MCF 10A (cell line): ENCODE measurements at places on chromosomes 2 and 18. TPM values are rescaled to one million over a fixed set of nuclear protein-coding genes. Genes with fewer than 3 reads are reported as not detected.

The LYG2 gene
- total RNA-seq = not detected in 2 replicates

The PTPRN gene
- total RNA-seq = not detected in 2 replicates

The FARSB gene
- total RNA-seq = 44.8 and 70.3 TPM in 2 replicates

The APLF gene
- total RNA-seq = 4.0 TPM in 2 replicates

The CXCR4 gene
- total RNA-seq = 0.54 and 1.1 TPM in 2 replicates

The MYO7B gene
- total RNA-seq = not detected in 2 replicates

The CDH20 gene
- not detected in 2 replicates for total RNA-seq

GRCh38 chr2:105749583-105750400 lies 5.1 kb downstream of the NCK2 start:
- H3K4me1 ChIP-seq = peaks cover 22% of the 10 kb centered on the region
- peak; percentile 36 for DNase-seq
- no peak overlapping the region for H3K4me3 ChIP-seq
- no peak overlapping the region for H3K27ac ChIP-seq

- H3K27me3 ChIP-seq = no peaks in the 10 kb centered on the region
- DNase-seq = no peak
- no peak overlapping the region for H3K27ac ChIP-seq
- peaks cover 22% of the 10 kb centered on the region for H3K4me1 ChIP-seq
- H3K4me3 ChIP-seq = no peak overlapping the region
These were observed 7.8 kb downstream of the ANTXR1 start for GRCh38 chr2:69020496-69021426.

DNA sequence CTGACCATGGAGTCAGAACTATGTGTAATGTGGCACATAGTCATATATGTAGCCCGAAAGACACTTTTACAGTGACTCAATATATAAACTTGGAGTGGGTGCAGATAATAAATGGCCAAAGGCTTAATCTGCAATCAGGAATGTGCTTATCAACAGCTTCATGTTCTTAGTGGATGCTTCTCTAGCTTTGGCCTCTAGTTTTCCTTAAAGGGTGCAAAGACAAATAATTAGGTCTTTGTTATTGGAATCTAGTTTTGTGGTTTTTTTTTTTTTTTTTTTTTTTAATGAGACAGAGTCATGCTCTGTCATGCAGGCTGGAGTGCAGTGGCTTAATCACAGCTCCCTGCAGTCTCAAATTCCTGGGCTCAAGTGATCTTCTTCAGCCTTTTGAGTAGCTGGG lies 625.6 kb downstream of the EPHA4 start:
- H3K27ac ChIP-seq = no peak overlapping the region
- no peak overlapping the region for H3K4me3 ChIP-seq
- no peaks in the 10 kb centered on the region for H3K36me3 ChIP-seq
- H3K27me3 ChIP-seq = no peaks in the 10 kb centered on the region

DNA sequence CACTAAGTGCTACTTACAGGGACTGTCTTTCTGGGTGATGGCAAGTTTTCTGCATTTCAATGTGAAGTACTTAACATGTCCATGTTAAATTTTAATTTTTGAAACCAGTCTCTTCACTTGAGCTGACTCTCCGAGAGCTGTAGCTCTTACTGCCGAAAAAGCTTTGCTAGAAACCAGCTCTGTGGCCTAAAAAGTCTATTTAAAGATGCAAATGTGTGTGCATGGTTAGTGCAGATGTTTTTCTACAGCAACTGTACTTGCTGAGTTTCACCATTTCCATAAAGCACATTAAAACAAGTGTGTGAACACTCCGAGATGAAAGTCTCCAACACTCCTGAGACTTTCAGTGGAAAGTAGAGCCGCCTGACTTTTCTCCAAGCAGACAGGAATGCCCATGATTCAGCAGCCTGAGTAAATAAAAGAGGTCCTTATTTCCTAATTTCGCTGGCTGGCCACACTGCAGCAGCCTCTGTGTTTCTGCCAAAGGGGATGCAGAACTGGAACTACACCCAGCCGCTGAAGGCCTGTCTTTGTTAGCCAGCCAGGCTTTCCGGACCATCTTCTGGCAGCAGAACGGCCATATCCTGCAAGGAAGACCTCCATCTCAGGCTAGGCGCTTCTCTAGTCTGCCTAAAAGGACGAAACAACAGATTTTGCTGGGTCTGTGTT lies 121.2 kb downstream of the ZNF521 start:
- H3K36me3 ChIP-seq = no peaks in the 10 kb centered on the region
- no peaks in the 10 kb centered on the region for H3K4me1 ChIP-seq
- H3K4me3 ChIP-seq = no peak overlapping the region
- no peaks in the 10 kb centered on the region for H3K27me3 ChIP-seq

GRCh38 chr2:166957686-166958085 lies 69.4 kb downstream of the XIRP2 start:
- no peaks in the 10 kb centered on the region for H3K27me3 ChIP-seq
- H3K4me1 ChIP-seq = no peaks in the 10 kb centered on the region
- no peak for DNase-seq
- no peak overlapping the region for H3K4me3 ChIP-seq
- H3K27ac ChIP-seq = no peak overlapping the region

DNA sequence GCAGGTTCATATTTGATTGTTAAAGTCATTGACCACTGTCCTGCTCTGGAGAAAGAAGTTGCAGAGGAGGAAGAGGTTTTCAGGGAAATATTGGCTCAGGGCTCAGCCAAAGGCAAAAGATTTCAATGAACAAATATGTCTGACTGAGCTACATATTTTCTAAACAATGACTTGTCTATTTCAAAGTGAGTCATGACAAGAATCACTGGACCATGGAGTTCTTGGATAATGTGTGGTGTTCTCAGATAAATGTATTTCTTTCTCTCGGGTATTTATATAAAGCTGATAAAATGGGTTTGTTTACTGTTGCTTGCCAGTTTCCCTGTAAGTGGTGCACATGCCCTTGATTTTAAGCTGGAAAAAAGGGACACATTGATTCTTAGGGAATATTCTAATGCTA lies 34.3 kb upstream of the RMP24 start:
- peaks cover 11% of the 10 kb centered on the region for H3K36me3 ChIP-seq
- H3K4me1 ChIP-seq = peaks cover 17% of the 10 kb centered on the region
- H3K4me3 ChIP-seq = no peak overlapping the region
- peak overlapping the region; percentile 25 for H3K27ac ChIP-seq
- DNase-seq = no peak

GRCh38 chr18:35042389-35043071 lies 1.3 kb downstream of the MAPRE2 start:
- H3K36me3 ChIP-seq = no peaks in the 10 kb centered on the region
- H3K4me1 ChIP-seq = peaks cover 7% of the 10 kb centered on the region
- H3K27ac ChIP-seq = no peak overlapping the region
- no peak for DNase-seq
- H3K4me3 ChIP-seq = peak overlapping the region; percentile 90

DNA sequence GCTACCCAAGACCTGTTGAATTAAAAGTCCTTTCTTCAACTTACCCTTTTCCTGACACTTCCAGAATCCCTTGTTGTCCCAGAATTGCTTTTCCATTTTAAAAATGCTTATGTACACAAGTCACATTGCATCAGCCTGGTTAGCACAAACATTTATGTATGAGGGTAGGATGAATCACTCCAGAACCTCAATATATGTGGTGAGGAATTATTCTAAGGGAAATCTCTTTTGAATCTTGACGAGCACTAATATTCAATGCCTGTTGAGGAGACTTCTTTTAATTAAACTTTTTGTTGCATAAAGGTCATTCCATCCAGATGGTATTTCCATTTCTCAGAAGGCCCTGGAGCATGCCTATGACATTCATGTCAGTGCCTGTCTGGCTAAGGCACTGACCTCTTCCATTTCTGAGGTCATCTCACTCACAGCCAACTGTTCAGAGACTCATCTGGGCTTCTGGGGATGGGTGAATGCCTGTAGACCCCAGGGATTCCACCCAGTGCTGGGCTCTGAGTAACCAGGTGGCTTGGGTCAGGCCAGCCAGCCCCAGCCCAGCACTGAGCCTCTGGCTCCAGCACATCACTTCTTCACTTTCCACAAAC lies 28.2 kb downstream of the ACMSD start:
- H3K27me3 ChIP-seq = no peaks in the 10 kb centered on the region
- H3K36me3 ChIP-seq = peaks cover 4% of the 10 kb centered on the region
- peaks cover 6% of the 10 kb centered on the region for H3K4me1 ChIP-seq
- peak overlapping the region; percentile 13 for H3K27ac ChIP-seq

DNA sequence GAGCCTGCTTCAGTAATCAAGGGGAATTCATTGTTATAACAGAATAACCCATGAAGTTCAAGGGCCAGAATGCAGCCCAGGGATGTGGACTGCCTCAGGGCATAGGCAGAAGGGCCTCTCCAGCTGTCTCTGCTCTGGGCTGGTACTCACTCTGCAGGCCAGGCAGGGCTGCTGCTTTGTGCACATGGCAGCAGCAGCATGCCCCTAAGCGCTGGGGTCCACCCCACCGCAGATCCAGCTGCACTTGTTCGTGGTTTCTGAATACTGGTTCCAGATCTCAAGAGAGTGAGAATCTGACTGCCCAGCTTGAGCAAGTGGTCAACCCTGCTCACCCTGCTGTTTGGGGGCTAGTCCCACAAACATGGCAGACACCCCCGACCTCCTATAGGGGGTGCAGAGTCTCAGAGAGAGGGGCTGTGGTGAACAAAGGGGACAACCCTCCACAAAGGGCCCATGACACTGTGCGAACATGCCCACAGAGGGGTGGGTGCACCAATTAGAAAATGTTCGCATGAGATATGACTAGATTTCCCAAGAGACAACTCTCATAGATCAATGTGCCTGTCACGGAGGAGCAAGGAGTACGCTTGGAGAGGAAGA lies 87.3 kb downstream of the ACTR3 start:
- no peak overlapping the region for H3K4me3 ChIP-seq
- no peak for DNase-seq
- peaks cover 6% of the 10 kb centered on the region for H3K4me1 ChIP-seq
- H3K36me3 ChIP-seq = peaks cover 16% of the 10 kb centered on the region
- H3K27ac ChIP-seq = no peak overlapping the region

GRCh38 chr2:149651229-149651628 lies 63.7 kb upstream of the MMADHC start:
- H3K27me3 ChIP-seq = no peaks in the 10 kb centered on the region
- no peak overlapping the region for H3K4me3 ChIP-seq

GRCh38 chr2:88865801-88866371 lies 174.4 kb downstream of the RPIA start:
- H3K4me3 ChIP-seq = no peak overlapping the region
- DNase-seq = no peak
- no peak overlapping the region for H3K27ac ChIP-seq

DNA sequence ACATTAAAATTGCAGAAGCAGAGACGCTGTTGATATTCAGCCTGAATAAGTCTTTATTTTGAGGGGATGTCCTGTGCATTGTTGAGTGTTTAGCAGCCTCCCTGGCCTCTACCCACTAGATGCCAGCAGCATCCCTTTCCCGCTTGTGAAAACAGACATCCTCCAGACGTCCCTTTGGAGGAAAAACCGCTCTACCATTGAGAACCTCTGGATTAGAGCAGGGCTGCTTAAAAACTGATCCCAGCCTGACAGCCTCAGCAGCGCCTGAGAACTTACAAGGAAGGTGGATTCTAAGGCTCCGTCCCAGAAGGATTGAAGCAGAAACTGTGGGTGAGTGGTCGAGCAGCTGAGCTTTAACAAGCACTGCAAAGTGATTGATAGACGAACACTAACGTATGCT lies 349.7 kb downstream of the CYRIA start:
- no peaks in the 10 kb centered on the region for H3K27me3 ChIP-seq
- peaks cover 5% of the 10 kb centered on the region for H3K4me1 ChIP-seq
- H3K4me3 ChIP-seq = no peak overlapping the region
- no peaks in the 10 kb centered on the region for H3K36me3 ChIP-seq
- no peak overlapping the region for H3K27ac ChIP-seq

GRCh38 chr2:140307532-140307931 lies 1527.3 kb upstream of the NXPH2 start:
- no peaks in the 10 kb centered on the region for H3K4me1 ChIP-seq
- no peak for DNase-seq
- peaks cover 20% of the 10 kb centered on the region for H3K27me3 ChIP-seq
- H3K27ac ChIP-seq = no peak overlapping the region

GRCh38 chr2:144642131-144642530 lies 122.2 kb upstream of the ZEB2 start:
- H3K4me3 ChIP-seq = no peak overlapping the region
- no peaks in the 10 kb centered on the region for H3K36me3 ChIP-seq
- DNase-seq = no peak
- no peaks in the 10 kb centered on the region for H3K4me1 ChIP-seq

GRCh38 chr2:60512062-60512622 lies 41.3 kb downstream of the BCL11A start:
- no peak overlapping the region for H3K4me3 ChIP-seq
- no peak overlapping the region for H3K27ac ChIP-seq
- no peaks in the 10 kb centered on the region for H3K27me3 ChIP-seq
- peaks cover 24% of the 10 kb centered on the region for H3K36me3 ChIP-seq
- peaks cover 20% of the 10 kb centered on the region for H3K4me1 ChIP-seq

GRCh38 chr2:236867441-236868260 lies 218.0 kb upstream of the COPS8 start:
- peak; percentile 40 for DNase-seq
- no peaks in the 10 kb centered on the region for H3K27me3 ChIP-seq
- H3K27ac ChIP-seq = no peak overlapping the region
- H3K4me3 ChIP-seq = no peak overlapping the region
- H3K4me1 ChIP-seq = peaks cover 10% of the 10 kb centered on the region
- no peaks in the 10 kb centered on the region for H3K36me3 ChIP-seq

GRCh38 chr2:163348857-163349380 lies 386.9 kb downstream of the FIGN start:
- peaks cover 10% of the 10 kb centered on the region for H3K4me1 ChIP-seq
- no peak overlapping the region for H3K4me3 ChIP-seq
- H3K36me3 ChIP-seq = no peaks in the 10 kb centered on the region
- no peaks in the 10 kb centered on the region for H3K27me3 ChIP-seq
- no peak for DNase-seq

DNA sequence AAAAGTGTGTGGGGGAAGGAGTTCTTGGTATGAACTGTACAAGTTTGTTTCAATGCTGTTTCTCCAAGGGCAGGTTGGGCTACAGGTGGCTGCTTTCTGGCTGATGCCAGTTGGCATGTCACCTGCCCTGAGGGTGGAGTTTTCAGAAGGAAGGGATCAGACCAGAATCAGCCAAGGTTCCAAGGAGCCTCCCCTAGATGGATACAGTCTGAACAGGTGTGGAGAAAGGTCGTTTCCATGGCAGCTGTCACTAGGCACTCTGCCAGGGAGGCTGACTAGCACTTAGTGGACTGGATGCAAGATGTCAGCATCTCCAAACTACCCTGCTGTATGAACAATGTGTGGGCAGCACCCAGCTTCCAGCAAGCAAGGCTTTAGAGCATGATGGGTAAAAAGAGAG lies 444.4 kb upstream of the HNRNPA3 start:
- peak; percentile 43 for DNase-seq
- H3K36me3 ChIP-seq = no peaks in the 10 kb centered on the region
- H3K27ac ChIP-seq = no peak overlapping the region
- peaks cover 42% of the 10 kb centered on the region for H3K27me3 ChIP-seq
- H3K4me1 ChIP-seq = no peaks in the 10 kb centered on the region
- H3K4me3 ChIP-seq = no peak overlapping the region

DNA sequence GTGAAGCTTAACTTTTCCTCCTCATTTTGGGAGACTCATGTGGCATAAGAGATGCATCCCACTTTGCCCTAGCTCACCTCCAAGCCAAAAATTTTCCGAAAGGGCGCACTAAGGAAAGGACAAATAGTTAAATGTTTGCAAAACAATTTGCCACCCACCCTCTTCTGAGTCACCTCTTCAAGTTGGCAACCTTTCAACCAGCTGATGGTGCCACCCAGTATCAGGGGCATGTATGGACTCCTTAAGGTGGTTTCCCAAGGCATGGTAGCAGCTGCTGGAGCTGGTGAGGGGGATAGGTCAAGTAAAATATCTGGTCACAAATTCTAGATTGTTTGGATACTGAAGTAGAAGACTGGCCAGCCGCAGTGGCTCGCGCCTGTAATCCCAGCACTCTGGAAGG lies 17.2 kb upstream of the ITGAV start:
- H3K4me3 ChIP-seq = no peak overlapping the region
- no peaks in the 10 kb centered on the region for H3K27me3 ChIP-seq
- DNase-seq = peak; percentile 92

GRCh38 chr2:226489775-226490541 lies 309.7 kb downstream of the IRS1 start:
- peak; percentile 81 for DNase-seq
- no peak overlapping the region for H3K4me3 ChIP-seq
- H3K4me1 ChIP-seq = peaks cover 7% of the 10 kb centered on the region
- H3K27me3 ChIP-seq = no peaks in the 10 kb centered on the region
- H3K27ac ChIP-seq = peak overlapping the region; percentile 39
